Inflammatory macrophage (primary cell): ENCODE measurements at places on chromosomes 7 and 10.

DNA sequence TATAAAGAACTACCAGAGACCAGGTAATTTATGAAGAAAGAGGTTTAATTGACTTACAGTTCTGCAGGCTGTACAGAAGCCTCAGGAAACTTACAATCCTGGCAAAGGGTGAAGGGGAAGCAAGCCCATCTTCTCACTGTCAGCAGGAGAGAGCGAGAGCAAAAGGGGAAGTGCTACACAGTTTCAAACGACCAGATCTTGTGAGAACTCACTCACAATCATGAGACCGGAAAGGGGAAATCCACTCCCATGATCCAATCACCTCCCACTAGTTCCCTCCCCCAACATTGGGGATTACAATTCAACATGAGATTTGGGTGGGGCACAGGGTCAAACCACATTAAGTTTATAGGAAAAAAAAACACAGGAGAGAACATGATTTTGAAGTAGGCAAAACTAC, 222.1 kb upstream of the SHH start:
- DNase-seq, result peak; percentile 80

DNA sequence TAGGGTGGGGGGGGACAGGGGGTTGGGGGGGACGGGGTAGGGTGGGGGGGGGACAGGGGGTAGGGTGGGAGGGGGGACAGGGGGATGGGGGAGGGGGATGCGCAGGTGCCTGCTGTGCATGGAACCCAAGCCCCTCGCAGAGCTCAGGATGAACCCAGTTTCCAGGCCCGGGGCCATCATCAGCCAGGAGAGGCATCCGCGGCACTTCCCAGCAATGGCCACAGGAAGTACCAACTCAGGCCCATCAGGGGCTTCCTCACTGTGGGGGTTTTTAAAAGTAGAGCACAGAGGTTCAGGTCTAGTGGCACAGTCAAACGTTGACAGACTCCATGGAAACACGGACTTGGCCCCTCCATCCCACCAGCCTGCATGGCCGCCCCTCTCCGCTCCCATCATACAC, 172.7 kb downstream of the DIP2C start:
- no peak for DNase-seq

DNA sequence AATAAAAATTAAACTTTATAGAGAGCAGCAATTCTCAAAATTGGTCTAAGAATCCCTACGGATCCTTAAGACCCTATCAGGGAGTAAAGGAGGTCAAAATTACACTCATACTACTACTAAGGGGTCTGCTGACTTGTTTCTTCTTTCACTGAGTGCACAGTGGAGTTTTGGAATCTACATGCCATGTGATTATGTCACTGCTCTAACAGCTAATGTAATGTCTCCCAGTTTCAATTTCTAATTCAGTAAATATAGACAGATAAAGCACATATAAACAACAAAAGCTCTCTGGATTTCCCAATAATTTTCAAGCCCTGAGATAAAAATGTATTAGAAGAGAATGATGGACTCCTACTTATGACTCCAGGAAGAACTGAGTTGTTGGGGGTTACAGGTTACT, 74.6 kb downstream of the WAPL start:
- peak; percentile 41 for DNase-seq

DNA sequence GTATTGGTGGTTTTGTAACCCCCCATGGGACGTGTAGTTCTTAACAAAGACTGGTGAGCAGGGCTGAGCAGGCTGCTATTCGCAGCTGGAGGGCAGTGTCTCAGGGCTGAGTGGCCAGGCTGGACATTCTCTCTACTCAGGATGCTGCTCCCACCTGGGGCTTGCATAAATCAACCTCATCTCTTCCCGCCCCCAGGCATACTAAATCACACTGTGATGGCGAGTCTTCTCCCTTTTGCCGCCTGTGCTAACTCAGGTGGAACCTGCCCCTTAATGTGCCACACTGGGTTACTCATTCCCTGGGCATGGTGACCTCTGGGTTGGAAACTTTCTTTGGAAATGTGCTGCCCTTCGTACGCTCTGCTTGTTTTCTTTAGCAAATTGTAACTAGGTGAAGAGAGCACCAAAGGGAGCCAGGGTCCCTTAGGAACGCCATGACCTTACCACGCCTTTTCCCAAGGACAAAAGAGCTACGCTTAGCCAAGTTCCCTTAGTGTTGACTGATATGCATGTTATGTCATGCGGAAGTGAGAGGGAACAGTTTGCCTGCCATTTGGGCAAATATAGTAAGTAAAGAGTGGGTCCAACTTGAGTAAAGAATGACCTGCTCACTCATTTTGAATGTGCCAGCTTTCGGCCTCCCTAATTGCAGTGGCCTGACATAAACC, 40.4 kb upstream of the COBL start:
- no peak for DNase-seq

- DNase-seq, result peak; percentile 60
Observed at GRCh38 chr10:28478646-28479045, 54.3 kb upstream of the WAC start.

DNA sequence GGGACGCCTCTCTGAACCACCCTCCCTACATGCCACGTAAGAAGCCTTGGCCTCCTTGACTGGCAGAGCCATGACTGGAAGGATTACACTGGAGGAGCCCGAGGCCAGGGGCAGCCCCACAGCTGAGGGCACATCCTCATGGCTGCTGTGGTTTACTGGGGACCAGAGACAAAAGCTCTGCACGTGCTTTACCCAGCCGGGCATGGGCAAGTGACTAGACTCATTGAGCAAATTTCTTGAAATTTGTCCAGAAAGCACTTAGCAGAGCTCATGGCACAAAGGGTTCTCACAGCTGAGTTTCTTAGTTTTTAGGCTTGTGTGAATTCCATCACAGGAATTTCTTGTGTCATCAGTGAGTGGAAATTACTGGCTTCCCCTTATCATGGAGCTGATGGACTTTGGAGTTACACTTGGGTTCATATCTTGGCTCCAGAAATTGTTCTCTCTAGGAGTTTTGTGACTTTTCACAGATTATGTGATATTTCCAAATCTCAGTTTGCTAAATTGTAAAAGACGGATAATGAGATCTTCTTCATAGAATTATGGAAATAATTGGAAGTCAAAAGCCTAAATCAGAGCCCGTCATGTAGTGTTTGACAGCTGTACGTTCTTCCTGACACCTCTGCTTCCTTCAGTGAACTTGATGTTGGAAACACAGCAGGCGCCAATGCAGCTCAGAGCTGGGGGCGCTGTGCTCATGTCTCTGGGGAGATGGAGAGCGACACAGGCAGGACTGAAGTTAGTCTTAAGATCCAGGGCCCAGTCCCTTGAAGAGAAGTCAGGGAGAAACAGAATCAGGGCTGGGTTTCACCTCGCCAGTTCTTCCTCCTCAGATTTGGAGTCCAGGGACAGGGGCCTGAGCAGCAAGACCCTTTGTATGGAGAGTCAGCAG, 47.7 kb upstream of the MGAM2 start:
- no peak for DNase-seq

DNA sequence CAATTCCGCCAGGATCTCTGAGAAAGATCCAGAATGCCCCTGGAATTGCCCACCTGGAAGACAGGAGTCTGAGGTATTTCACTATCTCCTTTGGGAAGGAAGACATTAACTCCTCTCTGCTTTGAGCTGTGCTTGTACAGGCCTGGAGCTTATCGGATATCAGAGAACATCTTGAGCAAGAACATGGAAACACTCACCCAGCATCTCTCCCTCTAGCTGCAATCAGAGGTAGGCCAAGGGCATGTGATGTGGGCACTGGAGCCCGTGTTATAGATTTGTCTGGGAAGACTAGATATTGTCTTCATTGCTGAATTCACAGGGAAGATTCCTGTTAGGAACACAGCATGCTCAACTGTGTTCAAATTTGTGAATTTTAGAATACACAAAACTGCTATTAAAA, 233.9 kb downstream of the PHF14 start:
- DNase-seq, result no peak

DNA sequence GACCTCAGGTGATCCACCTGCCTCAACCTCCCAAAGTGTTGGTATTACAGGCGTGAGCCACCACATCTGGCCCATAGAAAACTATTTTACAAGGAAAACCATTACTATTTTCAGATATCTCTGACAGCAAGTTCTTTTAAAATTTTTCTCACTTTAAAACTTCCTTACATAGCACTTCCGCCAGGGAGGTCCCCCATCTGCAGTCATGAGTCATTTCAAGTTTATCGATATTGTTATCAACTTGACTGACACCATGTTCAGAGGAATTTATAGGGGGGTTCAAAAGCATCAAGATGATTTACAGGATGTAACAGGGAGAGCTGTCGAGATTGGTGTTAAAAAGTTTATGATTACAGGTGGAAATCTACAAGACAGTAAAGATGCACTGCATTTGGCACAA, 88.8 kb downstream of the NRBF2 start:
- DNase-seq, result no peak

GRCh38 chr10:49177391-49178355, 10.5 kb downstream of the TMEM273 start:
- DNase-seq, result peak; percentile 80

DNA sequence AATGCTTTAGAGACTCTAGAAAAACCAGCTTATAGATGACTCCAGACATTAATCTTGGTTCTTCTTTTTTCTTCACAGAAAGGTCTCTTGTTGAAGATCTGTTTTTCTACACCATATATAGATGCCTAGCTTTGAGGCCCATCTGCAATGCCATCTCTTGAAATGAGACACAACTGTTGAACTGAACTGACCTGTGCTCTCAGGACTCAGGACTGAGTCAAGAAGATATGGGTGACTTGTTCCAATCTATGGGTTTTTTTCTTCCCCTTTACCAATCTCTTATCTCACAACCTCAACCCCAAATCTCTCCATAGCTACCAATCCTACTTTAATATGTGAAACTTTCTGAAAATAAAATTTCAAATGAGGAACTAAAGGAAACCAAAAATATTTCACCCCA, 194.7 kb downstream of the SNX13 start:
- DNase-seq, result no peak

GRCh38 chr7:84181628-84182027, 13.0 kb downstream of the SEMA3A start:
- DNase-seq, result no peak

DNA sequence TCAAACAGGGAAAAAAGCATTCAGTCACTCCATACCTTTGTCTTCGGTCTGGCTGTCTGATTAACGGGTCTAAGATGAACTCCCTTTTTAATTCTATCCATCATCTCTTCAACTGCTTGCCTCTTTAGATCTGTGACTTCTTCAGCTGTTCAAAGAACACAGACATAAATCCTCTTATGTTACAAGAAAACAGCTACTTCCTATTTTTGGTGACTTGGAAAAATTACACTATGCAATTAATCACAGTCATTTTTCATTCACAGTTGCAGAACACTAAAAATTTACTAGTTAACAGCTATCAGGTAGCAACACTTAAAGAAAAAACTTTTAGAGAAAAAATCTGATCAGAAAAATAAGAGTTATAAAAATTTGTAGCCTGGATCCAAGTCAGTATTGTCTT, 66.0 kb downstream of the ENO4 start:
- DNase-seq, result no peak

GRCh38 chr10:71978476-71978875, 14.3 kb downstream of the CHST3 start:
- no peak for DNase-seq

GRCh38 chr10:95694665-95695064, 938 bp upstream of the TCTN3 start:
- no peak for DNase-seq

- DNase-seq, result no peak
Observed at GRCh38 chr10:112490545-112490944, 43.5 kb downstream of the VTI1A start.

GRCh38 chr10:121179006-121179405, 327.8 kb downstream of the WDR11 start:
- DNase-seq, result no peak

- DNase-seq, result no peak
Observed at GRCh38 chr7:5296611-5297226, 14.0 kb downstream of the SLC29A4 start.

- no peak for DNase-seq
Observed at GRCh38 chr7:151552352-151553028, 32.8 kb upstream of the RHEB start.

- no peak for DNase-seq
Observed at GRCh38 chr10:68461032-68461431, 10.7 kb downstream of the DNA2 start.

- DNase-seq, result no peak
Observed at GRCh38 chr7:82056282-82056681, 286.4 kb upstream of the HGF start.

- no peak for DNase-seq
Observed at GRCh38 chr7:95473276-95473985, 12.3 kb upstream of the ASB4 start.
